ENCODE measurements at places on chromosomes 5 and 9. TPM values are rescaled to one million over a fixed set of nuclear protein-coding genes. Genes with fewer than 3 reads are reported as not detected.

The ARHGEF39 gene
- 4.5 TPM for total RNA-seq

DNA sequence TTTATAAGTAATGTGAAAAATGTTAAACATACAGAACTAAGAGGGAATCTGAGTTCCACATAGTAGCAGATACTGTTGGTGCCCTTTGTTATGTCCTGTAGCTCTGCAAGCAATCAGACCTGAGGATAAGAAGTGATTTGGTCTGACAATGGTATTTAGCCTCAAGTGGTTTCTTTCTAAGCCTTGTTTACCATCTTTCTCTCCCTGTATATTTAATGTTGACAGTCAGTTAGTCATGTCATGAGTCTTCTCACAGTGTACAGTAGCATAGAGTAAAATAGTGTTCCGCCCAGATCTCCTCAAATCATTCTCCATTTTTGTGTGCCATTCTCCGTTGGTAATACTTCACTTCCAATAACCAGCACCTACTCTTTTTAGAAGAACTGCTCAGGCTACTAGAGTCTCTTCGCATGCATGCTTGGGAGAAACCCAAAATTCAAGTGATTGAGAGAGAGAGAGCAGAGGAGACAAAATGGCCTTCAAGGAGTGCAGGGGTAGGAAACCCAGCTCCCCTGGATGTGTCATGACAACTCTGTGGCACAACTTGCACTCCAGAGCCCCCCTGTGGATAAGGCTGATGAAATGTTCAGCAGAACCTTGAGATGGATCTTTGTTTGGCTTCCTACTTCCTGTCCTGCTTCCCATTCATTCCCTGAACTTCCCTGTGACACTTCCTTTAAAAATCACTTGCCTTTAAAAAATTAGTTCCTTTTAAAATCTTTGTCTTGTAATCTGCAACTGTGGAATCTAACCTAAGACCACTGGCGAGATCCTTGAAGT is 129.2 kb upstream of the FST start:
- DNase-seq, result peak; percentile 62

GRCh38 chr9:127629468-127630081 is 17.5 kb downstream of the STXBP1 start:
- no peak for DNase-seq

GRCh38 chr5:150758203-150758530 is 650 bp downstream of the DCTN4 start:
- DNase-seq, result no peak
